Suppressor macrophage (primary cell): ENCODE measurements at places on chromosomes 5 and 9.

- no peak for DNase-seq
Measured at GRCh38 chr9:38352530-38353328, 39.8 kb upstream of the ALDH1B1 start.

- no peak for DNase-seq
Measured at GRCh38 chr5:67528953-67529352, 332.4 kb upstream of the CD180 start.

GRCh38 chr5:20556115-20556763 lies 568.2 kb upstream of the CDH18 start:
- DNase-seq, result no peak

- no peak for DNase-seq
Measured at GRCh38 chr9:97933297-97933998, 4.5 kb downstream of the HEMGN start.
